ENCODE measurements at places on chromosomes 4 and X.

GRCh38 chr4:39114436-39114835, 52.4 kb downstream of the KLHL5 start:
- DNase-seq, result no peak

DNA sequence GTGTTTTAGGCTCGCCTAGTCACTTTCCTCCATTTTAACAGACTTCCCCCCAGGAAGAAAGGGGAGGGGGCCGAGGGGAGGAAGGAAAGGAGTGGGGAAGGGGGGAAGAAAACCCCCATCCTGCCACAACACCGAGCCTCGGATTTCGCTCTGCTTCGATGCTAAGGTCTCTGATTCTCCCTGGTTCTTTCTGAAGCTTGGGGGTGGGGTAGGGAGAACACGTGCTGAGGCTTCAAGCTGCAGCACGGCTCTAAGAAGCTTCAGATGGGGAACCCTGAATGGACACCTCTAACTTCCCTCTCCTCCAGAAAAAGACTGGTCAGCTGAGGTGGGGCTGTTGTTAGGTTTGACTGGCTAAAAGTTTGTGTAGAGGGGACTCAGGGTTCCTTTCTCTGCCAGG, 61.8 kb downstream of the RHOH start:
- DNase-seq, result no peak

GRCh38 chrX:39427492-39427891, 626.2 kb downstream of the MID1IP1 start:
- DNase-seq, result no peak

DNA sequence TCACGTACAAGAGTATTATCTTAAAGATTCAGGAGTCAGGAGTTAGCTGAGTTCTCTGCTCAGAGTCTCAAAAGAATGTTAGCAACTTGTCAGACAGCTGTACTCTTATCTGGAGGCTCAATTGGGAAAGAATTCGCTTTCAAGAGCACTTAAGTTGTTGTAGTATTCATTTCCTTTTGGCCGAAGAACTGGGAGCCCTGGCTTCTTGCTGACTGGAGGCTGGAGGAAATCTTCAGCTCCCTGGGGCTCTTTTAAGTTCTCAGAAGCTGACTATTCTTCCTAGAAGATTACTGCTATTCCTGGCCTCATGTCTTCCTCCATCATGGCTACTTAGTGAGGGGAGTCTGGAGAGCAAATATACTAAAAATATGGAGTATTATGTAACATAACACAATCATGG, 587.2 kb downstream of the EPHA5 start:
- no peak for DNase-seq

DNA sequence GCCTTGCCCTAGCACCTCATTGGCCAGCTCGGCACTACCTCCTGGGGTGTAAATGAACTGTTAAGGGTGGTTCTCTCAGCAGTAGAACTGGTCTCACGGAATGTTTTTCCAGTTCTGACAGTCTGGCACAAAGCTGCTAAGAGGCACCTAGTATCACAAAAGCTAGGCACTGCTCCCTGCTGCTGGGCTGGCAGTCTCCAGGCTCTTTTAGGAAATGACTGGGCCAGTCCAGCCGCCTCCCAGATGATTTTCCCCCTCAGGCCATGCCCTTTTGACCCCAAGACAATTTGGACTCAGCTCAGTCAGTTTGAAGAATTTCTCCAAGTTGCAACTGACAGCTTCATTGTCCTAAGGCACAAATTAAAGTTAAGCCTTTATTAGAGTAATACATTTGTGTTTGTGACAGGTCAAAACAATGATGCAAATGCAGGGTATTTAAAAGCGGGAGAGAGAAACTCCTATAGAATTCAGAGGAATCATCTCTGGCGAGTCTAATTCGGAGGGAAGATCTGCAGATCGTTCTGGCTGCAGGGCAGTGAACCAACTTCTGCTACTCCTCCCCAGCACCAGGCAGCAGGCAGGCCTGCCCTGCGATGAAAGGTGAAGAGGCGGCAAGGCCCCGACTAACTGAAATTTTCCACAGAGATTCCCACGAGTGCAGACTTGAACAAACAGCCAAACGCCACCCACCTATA, 7.9 kb downstream of the FRMD7 start:
- no peak for DNase-seq

GRCh38 chrX:16946361-16946964, at the start of gene REPS2:
REPS2 (plus strand) TSS chrX:16946658; CDS start chrX:16946862, 204 bp downstream.
- no peak for DNase-seq

- DNase-seq, result no peak
Measured at GRCh38 chr4:19844446-19844845, 407.3 kb upstream of the SLIT2 start.

DNA sequence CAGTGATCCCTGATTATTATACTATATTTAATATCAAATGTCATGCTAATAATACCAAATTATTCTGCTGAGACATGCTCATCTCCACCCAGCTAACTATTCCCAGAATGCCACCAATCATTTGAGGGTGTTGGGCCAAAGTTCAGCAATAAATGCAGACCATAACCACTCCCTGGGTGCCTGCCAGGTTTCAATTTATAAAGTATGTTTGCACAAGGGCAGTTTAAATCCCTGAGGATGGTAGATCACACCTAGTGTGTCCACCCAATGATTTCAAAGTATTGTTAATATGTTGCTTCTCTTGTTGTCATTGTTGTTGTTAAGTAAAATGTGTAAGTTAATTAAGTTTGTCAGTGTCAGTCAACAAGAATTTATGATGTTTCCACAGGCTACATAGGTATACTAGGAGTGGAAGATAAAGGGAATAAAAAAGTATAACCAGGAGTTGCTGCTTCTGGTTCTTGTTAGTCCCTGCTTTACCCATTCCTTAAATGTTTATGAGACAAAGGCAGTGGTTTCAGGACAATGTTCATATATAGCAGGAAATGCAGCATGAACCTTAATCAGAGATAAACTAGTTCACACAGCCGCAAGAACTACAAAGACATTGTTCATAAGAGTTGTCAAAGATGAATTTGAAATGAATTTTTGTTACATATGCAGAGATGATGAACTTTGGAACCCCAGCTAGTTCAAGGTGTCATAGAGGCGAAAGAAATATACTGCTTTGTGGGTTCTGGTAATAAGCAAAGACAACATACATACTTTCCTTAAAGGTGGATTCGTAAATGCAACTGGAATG, 25.5 kb downstream of the HPGD start:
- no peak for DNase-seq

DNA sequence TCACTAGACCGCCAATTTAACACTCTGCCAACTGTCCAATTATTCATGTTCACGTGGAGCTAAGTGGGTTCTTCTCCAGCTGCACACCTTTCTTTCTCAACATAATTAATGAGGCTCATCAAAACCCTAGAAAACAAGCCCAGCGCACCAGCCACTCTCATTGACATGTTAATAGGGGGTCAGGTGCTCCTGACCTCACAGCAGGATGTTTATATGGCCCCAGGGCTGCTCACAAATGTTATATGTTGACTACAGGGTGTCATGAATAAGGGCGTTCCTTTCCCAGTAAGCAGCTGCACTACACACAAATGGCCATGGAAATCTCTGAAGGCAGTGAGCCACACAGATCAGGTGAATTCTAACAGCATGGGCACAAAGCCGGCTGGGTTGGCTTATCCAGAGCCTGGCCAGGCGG, 209.8 kb downstream of the MGST2 start:
- DNase-seq, result no peak

All from chondrocyte (in vitro differentiated cells).